ENCODE measurements at places on chromosomes 12 and 14. TPM values are rescaled to one million over a fixed set of nuclear protein-coding genes. Genes with fewer than 3 reads are reported as not detected.

- H3K27ac ChIP-seq = no peak overlapping the region
- no peaks in the 10 kb centered on the region for H3K36me3 ChIP-seq
- no peak overlapping the region for H3K4me3 ChIP-seq
Observed at GRCh38 chr12:58367041-58367440, 425.7 kb downstream of the ATP23 start.

DNA sequence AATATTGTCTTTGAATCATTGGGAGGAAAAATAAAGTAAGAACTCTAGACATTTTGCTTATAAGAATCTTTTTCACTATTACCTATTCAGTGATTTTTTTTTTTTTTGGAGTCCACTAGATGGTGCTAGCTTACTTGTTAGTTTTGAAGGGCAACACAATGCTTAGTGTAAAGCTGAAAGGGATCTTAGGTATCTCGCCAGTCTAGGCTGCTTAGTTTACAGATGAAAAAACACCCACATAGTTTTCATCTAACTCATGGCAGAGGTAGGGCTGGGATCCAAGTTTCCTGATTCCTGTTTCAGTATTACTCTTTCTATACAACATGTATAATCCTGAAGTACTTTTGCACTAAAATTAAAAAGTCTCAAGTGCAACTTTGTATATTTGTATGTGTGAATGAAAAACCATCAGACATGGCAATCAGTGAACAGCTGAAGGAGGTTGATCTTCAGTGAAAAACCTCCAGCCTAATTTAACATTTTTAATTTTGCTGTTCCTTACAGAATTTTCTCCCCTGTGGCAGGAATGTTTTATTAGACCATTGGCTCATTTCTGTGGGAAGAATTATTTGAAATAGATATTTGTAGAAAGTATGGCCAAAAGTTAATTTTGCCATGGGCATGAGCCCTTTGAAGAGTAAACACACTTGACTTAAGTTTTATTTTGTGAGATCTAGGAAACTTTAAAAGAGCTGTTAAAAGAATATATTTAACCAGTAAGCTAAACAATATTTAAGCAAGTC, 40.7 kb downstream of the LRRIQ1 start:
- no peaks in the 10 kb centered on the region for H3K27me3 ChIP-seq
- no peak for DNase-seq
- no peak overlapping the region for H3K4me3 ChIP-seq

- H3K36me3 ChIP-seq = peaks cover 3% of the 10 kb centered on the region
- H3K27me3 ChIP-seq = no peaks in the 10 kb centered on the region
- peak overlapping the region; percentile 14 for H3K27ac ChIP-seq
- peaks cover 83% of the 10 kb centered on the region for H3K4me1 ChIP-seq
- H3K4me3 ChIP-seq = no peak overlapping the region
Observed at GRCh38 chr14:89248411-89249064, 168.5 kb downstream of the FOXN3 start.

- H3K27me3 ChIP-seq = peaks cover 37% of the 10 kb centered on the region
- H3K27ac ChIP-seq = no peak overlapping the region
- H3K36me3 ChIP-seq = peaks cover 7% of the 10 kb centered on the region
- no peak for DNase-seq
- no peak overlapping the region for H3K4me3 ChIP-seq
Observed at GRCh38 chr14:96042248-96042930, 3.2 kb downstream of the C14orf132 start.

- H3K4me3 ChIP-seq = no peak overlapping the region
- no peak overlapping the region for H3K27ac ChIP-seq
- H3K36me3 ChIP-seq = no peaks in the 10 kb centered on the region
- peaks cover 23% of the 10 kb centered on the region for H3K4me1 ChIP-seq
- H3K27me3 ChIP-seq = no peaks in the 10 kb centered on the region
Observed at GRCh38 chr12:15633201-15633600, 156.0 kb downstream of the EPS8 start.

The PTCSC3 gene
- total RNA-seq = not detected

DNA sequence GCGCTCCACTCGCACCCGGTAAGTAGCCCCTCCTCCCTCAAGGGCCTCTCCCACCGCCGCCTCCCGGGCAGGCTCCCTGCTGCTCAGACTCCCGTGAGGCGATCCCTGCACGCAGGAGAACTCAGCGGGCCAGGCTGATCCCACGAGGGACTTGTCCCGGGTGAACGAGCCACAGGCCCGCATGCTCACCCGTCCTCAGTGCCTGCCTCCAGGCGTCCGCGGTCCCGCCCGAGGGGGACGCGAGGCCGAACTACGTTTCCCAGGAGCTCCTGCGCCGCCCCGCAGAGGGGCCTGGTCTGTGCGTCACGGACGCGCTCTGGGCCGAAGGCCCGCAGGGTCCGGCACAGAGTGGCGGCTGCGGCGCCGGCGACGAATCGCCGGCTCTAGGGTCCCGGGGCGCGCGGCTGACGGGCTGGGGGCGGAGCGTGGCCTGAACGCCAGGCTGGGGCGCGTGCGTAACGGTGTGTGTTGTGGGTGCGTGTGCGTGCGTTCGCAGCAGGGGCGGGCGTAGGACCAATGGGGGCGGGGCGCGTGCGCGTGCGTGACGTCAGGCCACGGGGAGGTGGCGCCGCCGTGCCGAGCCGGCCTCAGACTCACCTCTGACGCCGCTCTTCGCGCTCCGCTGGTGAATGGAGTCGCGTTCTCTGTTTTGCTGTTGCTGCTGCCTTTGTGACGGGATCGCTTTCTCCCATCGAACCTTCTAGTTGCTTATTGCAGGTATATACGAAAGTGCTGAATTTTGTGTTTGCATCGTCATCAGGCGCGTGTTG, at the start of the genes ZNF10 and ZNF891:
Gene ZNF10, plus strand, starts transcription at position 590 of the 770 bp plus-strand sequence. CDS start 13,866 bp downstream, outside the sequence.
Gene ZNF891, minus strand, starts transcription at position 237 of the 770 bp plus-strand sequence. CDS start 8,356 bp downstream, outside the sequence.
- peak; percentile 96 for DNase-seq
- H3K27me3 ChIP-seq = peaks cover 4% of the 10 kb centered on the region
- H3K4me3 ChIP-seq = peak within 1 kb of the TSS; percentile 96
- H3K27ac ChIP-seq = peak within 1 kb of the TSS; percentile 100
- H3K4me1 ChIP-seq = peaks cover 7% of the 10 kb centered on the region
- H3K36me3 ChIP-seq = peaks cover 70% of the 10 kb centered on the region

DNA sequence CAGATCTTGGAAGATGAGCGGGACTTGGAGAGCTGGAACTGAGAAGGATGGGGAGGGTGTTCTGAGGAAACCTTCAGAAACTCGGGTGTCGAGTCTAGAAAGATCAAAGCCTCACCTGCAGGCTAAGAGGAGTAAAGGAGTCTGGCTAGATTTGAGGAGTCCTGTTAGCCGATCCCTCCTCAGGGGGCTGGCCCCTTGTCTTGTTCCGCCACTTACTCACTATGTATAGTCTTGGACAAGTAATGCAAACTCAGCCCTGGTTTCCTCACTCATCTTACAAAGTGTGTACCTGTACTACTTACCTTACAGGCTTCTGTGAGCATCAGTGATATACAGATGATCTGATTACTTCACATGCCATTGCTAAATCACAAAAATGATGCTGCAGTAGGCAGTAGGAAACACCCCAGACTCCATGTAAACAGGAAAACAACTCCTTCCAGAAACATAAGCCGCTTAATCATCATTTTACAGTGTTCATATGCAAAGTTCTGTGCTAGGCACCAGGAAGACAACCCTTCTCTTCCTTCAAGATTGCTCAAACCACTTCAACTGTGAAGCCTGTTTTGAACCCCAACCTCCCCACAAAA, 2.0 kb upstream of the SPTLC2 start:
- peaks cover 30% of the 10 kb centered on the region for H3K4me1 ChIP-seq
- H3K36me3 ChIP-seq = no peaks in the 10 kb centered on the region
- peaks cover 6% of the 10 kb centered on the region for H3K27me3 ChIP-seq
- no peak overlapping the region for H3K4me3 ChIP-seq
- no peak overlapping the region for H3K27ac ChIP-seq

- no peak overlapping the region for H3K27ac ChIP-seq
- DNase-seq = no peak
- H3K4me3 ChIP-seq = no peak overlapping the region
Observed at GRCh38 chr12:78759367-78759766, 105.2 kb upstream of the SYT1 start.

- H3K4me1 ChIP-seq = peaks cover 38% of the 10 kb centered on the region
- H3K27ac ChIP-seq = no peak overlapping the region
- H3K27me3 ChIP-seq = no peaks in the 10 kb centered on the region
Observed at GRCh38 chr12:119182701-119183493, 4.2 kb downstream of the HSPB8 start.

GRCh38 chr12:91326058-91327027, 143.7 kb upstream of the DCN start:
- no peaks in the 10 kb centered on the region for H3K27me3 ChIP-seq
- peak; percentile 21 for DNase-seq
- no peaks in the 10 kb centered on the region for H3K36me3 ChIP-seq
- H3K27ac ChIP-seq = no peak overlapping the region
- no peak overlapping the region for H3K4me3 ChIP-seq
- H3K4me1 ChIP-seq = no peaks in the 10 kb centered on the region

GRCh38 chr14:70595443-70596185, 4.8 kb downstream of the MED6 start:
- peaks cover 11% of the 10 kb centered on the region for H3K4me1 ChIP-seq
- H3K27me3 ChIP-seq = no peaks in the 10 kb centered on the region
- H3K36me3 ChIP-seq = peaks cover 50% of the 10 kb centered on the region

- H3K4me3 ChIP-seq = no peak overlapping the region
- 0 out of 2 replicates have a peak overlapping the region, but pooled peaks have one; percentile 10 for H3K27ac ChIP-seq
- peaks cover 4% of the 10 kb centered on the region for H3K4me1 ChIP-seq
- H3K27me3 ChIP-seq = no peaks in the 10 kb centered on the region
Observed at GRCh38 chr14:30296931-30297405, 262.0 kb upstream of the G2E3 start.

- H3K27ac ChIP-seq = no peak overlapping the region
- peaks cover 12% of the 10 kb centered on the region for H3K4me1 ChIP-seq
- no peaks in the 10 kb centered on the region for H3K27me3 ChIP-seq
- no peak overlapping the region for H3K4me3 ChIP-seq
- peaks cover 24% of the 10 kb centered on the region for H3K36me3 ChIP-seq
Observed at GRCh38 chr12:57539134-57539768, 7.7 kb downstream of the DCTN2 start.

The KRT81 gene
- total RNA-seq = 0.34 TPM

All from WTC11 (cell line).